NCI-H460 (cell line): ENCODE measurements at places on chromosomes 11 and 22. TPM values are rescaled to one million over a fixed set of nuclear protein-coding genes. Genes with fewer than 3 reads are reported as not detected.

DNA sequence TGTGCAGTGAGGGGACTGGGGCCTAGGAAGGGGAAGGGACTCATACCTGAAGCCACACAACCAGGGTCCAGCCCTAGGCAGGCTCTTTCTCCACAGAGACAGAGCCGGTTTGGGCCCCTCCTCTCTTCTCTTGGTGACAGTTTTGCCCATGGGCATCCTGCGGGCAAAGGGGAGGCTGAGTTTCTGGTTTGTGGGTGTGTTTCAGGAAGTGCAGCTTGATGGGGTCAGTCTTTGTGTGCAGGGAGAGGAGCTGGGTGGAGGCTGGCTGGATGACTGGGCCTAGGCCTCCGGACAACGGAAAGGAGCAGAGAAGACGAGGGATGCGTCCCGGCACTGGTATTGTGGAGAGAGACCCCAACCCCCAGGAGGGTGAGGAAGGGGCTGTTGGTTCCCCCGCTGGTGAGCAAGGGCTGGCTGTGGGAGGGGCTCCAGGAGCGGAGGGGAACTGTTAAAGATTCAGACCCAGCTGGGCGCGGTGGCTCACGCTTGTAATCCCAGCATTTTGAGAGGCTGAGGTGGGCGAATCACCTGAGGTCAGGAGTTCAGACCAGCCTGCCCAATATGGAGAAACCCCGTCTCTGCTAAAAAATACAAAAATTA lies 23.4 kb upstream of the CELSR1 start:
- no peak for DNase-seq

Gene SYT7
- 0.29 and 0.47 TPM in 2 replicates for total RNA-seq

DNA sequence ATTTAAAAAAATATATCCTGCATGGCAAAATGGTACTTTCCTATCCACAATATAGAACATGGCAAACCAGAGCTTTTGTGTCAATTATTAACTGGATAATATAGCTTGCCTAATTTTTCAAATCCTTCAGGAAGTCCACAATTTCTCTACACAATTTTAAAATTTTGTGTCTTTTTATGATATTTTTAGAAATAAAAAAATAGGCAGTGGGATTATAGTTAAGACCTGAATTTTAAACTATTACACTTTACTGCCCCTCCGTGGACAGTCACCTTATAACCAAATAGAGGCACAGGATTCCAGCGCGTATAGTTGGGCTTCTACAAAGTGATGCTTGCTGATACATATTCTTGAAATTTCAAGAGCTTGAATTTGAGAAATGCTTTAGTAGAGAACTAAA lies 2.1 kb upstream of the DMC1 start:
- DNase-seq: peak; percentile 26

DNA sequence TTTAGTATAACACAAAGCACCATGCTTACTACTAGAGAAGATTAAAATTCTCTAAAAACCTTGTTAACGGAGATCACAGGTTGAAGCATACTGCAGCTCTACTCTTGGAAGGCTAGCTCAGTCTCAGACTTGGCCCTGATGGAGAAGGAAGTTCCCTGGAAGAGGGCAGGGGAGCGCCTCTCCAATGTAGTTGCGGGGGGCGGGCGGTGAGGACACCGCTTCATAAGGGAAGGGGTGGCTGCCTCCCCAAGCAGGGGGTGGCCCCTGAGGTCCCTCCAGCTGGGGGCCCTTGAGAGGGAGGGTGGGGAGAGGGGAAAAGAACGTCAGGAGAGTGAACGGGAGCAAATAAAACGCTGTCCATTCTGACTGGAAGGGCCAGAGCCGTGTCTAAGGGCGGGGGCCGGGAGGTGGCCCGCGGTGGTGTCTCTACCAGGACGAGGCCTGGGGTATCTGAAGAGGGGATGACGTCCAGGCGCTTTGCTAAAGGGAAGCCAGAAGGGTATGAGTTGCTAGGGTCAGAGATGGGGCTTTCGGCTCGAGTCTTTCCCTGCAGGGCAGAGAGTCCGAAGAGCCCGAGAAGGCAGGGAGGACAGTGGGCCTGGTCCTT lies 553 bp upstream of the USP47 start:
- DNase-seq: no peak

DNA sequence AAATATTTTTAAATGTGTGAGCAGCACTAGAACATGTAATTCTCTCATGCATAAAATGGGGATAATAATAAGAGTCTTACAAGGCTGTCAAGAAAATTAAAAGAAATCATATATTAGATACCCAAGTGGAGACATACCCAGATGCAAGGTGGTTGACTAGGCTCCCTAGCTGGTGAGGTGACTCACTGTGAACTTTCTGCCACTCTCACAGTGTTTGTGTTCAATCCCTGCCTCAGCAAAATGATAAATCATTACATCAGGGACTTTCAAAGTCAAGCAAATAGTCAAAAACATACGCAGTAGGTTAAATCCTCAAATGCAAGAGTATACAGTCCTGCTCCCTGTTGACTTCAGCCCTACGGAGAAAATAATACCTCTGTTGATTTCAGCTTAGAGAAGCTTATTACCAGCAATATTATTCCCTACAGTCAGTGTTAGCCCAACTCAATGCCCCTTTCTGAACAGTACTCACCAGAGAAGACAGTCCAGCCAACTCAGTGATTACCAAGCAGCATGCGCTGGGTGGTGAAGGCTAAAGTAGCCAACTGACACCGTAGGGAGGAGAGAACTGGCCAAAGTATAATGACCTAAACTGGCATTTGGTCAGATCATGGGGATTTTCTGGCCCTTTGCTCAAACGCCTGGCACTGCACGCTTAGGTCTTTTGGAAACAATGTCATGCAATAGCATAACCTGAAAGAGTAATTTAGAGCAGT lies 73.1 kb upstream of the BARX2 start:
- DNase-seq: no peak

Gene OR52K1
- total RNA-seq: not detected in 2 replicates

DNA sequence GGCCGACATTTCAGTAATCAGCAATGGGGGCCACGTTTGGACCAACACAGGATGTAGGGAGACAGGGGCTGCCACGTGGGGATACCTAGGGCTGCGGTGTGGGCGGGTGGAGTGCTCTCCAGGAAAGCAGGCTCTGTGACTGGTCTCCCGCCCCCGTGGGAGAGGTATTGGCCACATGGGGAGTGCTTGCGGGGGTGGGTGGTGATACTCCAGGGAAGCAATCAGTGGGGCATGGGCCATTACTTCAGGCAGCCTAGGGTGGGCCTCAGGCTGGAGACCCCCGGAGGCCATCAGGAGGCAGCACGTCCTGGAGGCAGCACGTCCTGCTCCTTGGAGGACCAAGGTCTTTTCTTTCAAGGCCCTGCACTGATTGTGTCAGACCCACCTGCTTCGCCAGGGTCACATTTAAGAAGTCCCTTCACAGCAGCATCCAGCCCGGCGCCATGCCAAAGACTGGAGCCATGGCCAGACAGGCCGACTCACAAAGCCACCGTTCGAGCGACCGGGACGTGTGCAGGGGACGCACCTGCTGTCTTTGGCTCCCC lies 3.0 kb upstream of the MUC2 start:
- no peak for DNase-seq

DNA sequence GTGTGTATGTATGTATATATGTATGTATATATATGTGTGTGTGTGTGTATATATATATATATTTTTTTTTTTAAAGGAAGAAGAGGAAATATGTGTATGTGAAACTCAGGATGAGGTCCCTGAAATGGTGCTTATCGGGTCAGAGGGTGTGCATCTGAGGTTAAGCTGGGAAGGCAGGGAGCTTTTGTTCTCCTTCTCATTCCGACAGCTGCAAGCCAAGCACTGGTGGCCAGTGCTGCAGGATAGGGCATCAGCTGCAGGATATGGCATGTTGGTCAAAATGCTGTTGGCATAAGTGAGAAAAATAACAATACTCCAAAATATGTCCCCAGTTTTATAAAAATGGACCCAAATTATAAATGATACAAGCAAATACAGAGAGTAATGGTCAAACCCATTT lies 7.4 kb downstream of the SNRPD3 start:
- no peak for DNase-seq

Gene PARVG
- not detected in 2 replicates for total RNA-seq

- DNase-seq: no peak
These were observed 517 bp downstream of the HIRA start for GRCh38 chr22:19430890-19431541.

DNA sequence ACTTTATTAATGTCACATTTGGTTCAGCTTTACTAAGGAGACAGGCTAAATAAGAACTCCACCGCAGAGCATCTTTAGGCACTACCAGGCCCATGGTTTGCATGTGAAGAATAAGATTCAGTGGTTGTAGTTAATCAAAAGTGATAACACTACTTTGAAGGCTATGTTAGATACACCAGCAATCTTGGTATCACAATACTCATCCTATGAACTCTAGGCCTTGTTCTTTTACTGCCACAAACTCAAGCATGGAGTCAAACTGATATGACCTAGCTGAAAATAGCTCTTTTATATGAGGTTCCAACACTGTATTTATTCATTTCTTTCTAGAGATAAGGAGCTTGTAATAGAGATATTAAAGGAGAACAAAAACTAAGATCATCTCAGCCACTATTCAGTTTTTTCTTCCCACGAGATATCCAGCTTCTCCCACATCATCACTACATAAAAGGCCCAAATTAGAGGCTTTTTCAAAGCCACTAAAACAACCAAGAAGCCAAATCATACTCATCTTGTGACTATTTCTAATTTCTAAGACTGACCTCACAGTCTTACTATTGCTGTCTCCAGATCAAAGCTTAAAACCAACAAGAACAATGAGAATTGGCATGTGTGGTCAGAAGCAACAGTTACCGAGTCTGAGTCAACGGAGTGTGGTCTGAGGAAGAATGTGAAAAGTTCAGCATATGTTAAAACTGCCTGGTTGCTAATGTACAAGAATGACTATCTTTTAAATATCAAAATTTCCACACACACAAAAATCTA lies 25.1 kb upstream of the GUCY1A2 start:
- DNase-seq: no peak

- DNase-seq: no peak
These were observed 133.2 kb upstream of the MPPED2 start for GRCh38 chr11:30719371-30719770.

- no peak for DNase-seq
These were observed 10.4 kb upstream of the TIMP3 start for GRCh38 chr22:32791056-32791455.

- DNase-seq: no peak
These were observed 8.4 kb upstream of the PMM1 start for GRCh38 chr22:41598081-41598480.

GRCh38 chr11:62889484-62890437 lies 9.1 kb downstream of the SLC3A2 start:
- DNase-seq: peak; percentile 17

DNA sequence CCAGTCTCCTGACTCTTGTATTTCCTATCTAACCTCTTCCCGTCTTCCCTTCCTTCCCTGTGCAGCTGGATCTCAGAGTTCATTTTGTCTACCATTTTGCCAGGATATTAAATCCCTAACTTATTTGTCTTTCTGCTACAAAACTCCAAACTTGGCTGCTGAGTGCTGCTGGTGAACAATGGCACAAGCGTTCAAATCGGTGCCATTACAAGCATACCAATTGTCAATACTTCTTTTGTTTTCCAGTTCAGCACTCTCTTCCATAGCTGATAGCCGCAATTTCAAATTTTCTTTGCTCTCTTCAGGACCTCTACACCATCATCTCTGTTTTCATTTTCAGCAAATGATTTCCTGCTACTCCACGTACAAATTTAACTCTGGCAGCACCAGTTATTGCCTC lies 13.4 kb downstream of the IL18 start:
- DNase-seq: no peak

DNA sequence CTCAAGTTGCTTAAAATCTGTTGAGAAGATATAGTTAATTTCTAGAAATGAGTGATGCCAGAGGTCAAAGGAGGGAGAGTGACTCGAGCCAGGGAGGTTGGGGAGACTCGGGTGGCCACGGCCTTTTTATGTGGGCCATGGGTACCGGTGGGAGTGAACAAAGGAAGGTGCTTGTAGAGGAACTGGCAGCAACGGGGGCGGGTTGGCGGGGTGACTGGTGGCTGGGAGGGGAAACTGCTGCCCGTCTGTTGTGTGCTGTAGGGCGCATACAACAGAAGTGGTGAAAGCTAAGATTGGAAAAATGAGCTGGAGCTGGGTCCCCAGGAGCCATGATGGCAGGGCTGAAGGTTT lies 5.4 kb downstream of the DAGLA start:
- DNase-seq: no peak

DNA sequence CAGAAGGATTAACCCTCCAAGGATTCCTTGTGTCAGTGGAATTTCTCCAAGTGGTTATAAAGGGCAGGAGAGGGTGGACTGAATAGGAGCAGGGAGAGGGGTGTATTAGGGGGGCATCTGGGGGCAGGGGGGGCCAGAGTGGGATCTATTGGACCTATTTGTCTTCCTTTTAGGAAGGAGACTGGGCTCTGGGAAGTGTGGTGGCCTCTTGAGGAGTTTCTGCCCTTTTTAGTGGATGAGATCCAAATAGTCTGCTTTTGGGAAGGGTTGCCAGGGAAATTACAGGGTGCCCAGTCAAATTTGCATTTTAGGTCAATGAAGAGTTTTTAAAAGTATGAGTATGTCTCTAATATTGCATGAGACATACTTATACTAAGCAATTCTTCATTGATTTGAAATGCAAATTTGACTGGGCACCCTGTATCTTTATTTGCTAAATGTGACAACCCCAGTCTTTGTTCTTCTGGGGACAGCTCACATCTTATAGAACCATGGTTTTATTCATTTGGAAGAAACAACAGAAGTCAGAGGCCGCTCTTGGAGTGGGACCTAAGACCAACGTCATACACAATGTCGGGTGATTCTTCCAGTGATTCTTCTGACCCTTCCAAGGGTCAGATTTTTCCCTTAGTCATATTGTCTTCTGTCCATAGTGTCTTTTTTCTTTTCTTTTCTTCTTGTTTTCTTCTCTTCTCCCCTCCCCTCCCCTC lies 429 bp upstream of the SLC22A6 start:
- DNase-seq: no peak

Gene MADD
- total RNA-seq: 13.1 and 15.2 TPM in 2 replicates

DNA sequence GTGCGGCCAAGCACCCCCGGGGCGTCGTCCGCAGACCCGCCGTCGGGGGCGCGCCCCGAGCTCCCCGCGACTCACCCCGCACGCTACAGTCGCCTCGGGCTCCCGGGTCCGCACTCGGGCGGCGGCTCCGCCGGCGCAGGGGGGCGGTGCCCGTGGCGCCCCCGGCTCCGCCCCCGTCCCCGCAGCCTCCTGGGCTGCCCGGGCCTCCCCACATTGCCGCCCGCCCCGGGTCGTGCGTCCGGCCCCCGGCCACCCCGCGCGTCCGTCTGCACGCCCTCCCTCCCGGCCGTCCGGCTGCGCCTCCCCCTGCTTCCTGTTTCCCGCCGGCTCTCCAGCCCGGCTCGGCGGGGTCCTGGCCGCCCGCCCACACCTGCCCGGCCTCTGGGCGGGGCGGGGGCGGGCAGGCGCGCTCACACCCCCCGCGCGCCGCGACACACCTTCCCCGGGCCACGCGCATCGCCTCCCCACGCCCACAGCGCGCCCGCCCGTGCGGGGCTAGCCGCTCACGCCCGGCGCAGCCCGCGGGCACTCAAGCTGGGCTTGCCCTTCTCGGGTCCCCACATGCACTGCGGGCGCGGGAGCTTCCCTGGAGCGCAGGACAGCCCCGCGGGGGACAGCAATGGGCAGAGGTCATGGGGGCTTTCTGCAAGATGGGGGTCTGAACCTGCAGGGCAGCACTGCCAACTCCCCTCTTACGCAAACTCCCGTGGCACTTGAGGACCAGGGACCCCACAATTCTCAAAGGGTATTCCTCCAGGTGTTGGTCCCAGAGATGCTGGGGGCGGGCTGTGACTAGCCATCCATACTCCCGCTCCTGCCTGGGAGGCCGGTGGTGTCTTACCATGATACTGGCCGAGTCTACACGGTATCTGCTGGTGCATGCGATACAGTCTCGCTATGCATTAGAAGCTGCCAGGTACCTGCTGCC lies at the start of gene CARD10:
Gene CARD10, minus strand, starts transcription at position 148 of the 928 bp plus-strand sequence. CDS start 215 bp downstream, outside the sequence.
- DNase-seq: no peak

Gene PRRG4
- 0.49 and 0.64 TPM in 2 replicates for total RNA-seq
